ENCODE measurements at places on chromosomes 1 and 21.

GRCh38 chr1:52697795-52698674, at the start of gene COA7:
TSS of gene COA7 (minus strand) at chr1:52698347. CDS start at chr1:52698326, 21 bp downstream.
- peak; percentile 26 for DNase-seq

- DNase-seq: no peak
Observed at GRCh38 chr1:196114193-196114592, 494.0 kb downstream of the KCNT2 start.

DNA sequence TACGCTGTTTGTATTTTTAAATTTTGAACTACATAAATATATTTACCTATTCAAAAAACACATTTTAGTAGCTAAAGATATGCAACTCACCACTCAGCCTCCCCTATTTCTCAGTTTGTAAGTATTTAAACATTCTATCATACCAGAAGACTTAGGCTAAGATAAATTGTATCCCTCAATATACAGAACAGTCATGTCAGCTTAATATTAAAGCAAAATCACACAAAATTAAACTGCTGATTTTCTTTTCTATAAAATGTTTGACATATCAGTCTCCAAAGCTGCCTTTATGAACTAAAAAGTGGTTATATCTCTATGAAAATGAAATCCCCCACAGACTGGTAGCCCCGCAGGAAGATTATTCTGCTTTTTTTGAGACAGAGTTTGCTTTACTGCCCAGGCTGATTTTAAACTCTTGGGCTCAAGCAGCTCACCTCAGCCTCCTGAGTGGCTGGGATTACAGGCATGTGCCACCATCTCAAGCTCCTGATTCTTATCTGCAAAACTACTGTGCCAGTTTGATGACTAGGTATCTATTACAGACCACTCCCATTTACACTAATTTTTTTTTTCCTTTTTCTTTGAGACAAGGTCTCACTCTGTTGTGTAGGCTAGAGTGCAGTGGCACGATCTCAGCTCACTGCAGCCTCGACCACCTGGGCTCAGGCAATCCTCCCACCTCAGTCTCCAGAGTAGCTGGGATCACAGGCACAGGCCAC, 37.6 kb downstream of the NRDC start:
- DNase-seq: no peak

- no peak for DNase-seq
Observed at GRCh38 chr1:95254959-95255358, 20.9 kb downstream of the RWDD3 start.

DNA sequence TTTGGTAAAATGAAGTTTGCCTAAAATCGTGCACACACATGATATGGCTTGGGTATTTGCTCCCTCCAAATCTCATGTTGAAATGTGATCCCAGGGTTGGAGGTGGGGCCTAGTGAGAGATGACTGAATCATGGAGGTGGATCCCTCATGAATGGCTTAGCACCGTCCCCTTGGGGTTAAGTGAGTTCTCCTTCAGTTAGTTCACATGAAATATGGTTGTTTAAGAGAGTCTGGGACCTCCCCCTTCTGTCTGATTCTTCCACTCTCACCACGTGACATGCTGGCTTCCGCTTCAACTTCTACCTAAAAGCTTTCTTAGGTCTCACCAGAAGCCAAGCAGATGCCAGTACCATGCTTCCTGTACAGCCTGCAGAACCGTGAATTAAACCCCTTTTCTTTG, 58.4 kb downstream of the SIPA1L2 start:
- DNase-seq: no peak

DNA sequence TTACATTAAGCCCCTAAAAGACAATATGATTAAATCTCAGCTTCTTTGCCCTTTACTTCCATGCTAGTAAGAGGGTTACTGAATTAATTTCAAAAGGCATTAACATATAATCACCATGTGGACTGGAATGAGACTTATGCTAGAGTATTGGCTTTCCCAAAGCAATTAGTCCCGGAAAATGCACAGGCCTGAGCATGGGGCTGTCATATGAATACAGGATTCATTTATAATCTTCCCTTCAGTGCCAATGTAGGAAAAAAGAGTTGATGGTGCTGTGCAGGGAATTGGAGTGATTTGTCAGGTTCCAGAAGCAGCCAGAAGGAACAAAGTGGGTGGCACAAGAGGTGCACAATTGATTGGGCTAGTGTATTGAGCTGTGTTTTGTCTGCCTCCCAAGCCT, 199.0 kb upstream of the L1TD1 start:
- DNase-seq: no peak

GRCh38 chr21:28402616-28402989, 590.1 kb downstream of the LTN1 start:
- DNase-seq: no peak

DNA sequence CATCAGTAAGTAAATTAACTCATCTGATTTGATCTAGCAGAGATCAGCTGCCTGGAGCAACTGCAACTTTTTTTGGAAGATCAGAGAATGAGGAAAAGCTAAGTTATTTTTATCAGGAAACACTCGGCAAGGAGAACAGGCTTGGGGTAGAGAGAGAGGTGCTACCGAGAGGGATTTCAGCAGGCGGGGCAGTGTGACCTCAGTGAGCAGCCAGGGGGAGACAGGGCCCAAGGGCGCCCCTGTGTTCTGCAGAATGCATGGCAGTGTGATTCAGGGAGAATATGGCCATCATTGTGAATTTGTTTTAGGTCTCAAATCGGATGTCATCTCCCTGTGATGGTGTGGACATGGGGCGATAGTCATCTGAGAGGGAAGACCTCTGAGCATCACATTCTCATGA, 484.1 kb upstream of the VAMP3 start:
- no peak for DNase-seq

GRCh38 chr1:116066868-116067565, 44.2 kb upstream of the MAB21L3 start:
- DNase-seq: no peak

GRCh38 chr21:38989745-38990423, 184.2 kb downstream of the ETS2 start:
- DNase-seq: no peak

DNA sequence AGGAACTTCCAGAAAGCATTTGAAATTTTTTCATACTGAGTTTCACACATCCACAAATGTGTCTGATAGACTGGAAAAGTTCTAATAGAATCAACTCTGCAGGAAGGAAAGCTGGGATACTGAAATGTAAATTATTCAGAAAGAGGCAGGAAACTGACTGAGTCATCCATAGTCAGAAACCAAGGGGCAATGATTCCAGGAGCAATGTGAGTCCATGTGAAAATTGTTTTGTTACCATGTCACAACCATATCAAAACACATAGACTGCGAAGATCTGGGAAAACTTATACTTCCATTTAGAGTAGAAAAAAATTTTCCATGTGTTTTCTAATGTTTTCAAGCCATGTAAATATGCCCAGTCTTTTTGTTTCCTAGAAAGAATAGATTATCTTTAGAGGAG, 142.3 kb upstream of the TMPRSS15 start:
- DNase-seq: no peak

DNA sequence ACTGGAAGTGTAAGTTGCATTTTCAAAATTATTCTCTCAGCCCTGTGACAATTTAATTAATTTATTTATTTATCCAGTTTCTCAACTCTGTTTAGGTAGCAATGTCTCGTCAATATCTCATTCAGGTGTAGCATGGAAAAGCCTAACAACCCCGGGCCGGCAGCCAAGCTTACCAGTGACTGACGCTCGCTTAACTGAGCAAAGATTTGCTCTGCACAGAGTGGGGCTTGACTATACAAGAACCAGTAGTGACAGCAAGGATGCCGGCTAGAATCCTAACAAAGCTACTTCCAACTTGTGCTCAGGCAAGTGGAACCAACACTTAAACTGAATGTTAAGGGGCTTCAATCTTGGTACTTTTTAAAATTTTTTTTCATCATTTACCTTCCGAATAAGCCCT, 80.9 kb upstream of the ESRRG start:
- DNase-seq: no peak
